ENCODE measurements at places on chromosomes 6 and 20.

- DNase-seq, result no peak
These were observed 122.4 kb downstream of the IPCEF1 start for GRCh38 chr6:154234019-154234772.

DNA sequence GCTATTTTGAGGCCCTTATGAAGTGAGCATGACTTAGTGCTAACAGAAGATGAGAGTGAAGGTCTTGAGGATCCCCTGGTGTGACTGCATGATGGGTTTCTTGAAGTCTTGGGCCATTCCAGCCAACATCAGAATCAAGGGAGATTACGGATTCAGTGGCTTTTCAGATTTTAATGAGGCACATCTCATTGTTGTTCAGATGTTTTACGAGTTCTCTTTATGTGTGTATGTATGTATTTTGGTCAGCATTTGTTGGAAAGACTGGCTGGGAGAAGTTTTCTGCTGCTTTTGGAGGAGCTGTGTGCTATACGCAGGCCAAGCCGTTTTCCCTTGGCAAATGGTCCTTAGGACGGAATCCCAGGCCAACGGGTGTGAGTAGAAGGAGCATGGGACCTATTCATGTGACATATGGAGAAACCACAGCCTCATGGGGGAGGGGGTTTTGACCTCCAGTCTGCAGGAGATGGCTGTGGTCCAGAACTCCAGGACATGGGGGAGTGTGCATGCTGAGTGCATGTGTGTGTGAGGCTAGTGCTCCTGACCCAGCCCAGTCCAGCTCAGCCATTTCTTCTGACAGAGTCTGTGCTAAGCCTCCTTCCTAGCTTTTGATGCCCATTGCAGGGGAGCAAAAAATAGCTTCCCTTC lies 35.3 kb downstream of the CHMP4B start:
- no peak for DNase-seq

GRCh38 chr6:83546636-83547035 lies 34.3 kb downstream of the PRSS35 start:
- DNase-seq, result no peak

GRCh38 chr6:163232015-163232523 lies 182.4 kb upstream of the QKI start:
- no peak for DNase-seq

- DNase-seq, result no peak
These were observed 1.7 kb downstream of the SOD2 start for GRCh38 chr6:159691133-159691962.

- DNase-seq, result no peak
These were observed 7.0 kb downstream of the BPIFB2 start for GRCh38 chr20:33014336-33015113.

DNA sequence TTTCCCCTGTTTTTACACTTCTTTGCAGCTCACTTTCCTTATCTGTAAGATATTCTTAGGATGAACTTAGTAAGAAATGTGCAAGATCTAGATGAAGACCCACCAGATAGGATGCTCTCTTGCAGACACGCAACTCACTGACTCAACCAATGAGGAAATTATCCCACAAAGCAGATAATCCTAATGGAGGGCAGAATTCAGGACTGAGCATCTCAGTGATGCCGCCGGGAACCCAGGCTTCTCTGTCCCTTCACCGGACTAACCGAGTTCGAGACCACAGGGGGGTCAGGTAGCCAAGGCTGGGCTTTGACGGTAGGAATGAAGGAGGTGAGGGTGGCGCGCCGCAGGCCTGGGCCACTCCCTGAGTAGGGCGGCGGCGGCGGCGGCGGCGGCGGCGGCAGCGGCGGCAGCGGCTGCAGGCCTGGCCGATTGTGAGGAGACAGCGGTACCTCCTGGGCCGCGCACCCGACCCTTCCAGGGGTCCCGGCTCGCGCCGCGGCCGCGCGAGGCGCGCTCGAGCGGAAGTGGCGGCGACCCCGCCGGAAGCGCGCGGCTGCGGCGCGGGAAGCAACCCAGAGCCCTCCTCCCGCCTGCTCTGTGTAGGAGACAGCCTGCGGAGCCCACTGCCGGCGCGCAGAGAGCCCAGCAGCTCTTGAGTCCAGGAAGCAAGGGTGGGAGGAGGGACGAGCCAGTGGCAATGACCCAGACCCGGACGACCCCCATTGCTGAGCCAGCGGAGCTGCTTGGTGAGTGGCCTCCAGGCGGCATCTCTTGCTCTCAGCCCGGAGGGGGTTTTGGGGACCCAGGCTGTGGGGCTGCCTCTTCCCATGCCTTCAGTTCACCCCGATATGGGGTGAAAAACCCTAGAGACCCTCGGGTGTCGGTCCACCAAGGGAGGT lies at the start of gene KHDC1:
Gene KHDC1 (minus strand): TSS at position 526 of the 899 bp plus-strand sequence. CDS start 20,679 bp downstream, outside the sequence.
- peak; percentile 55 for DNase-seq

- no peak for DNase-seq
These were observed 93.5 kb downstream of the MAP3K7 start for GRCh38 chr6:90493332-90493731.

DNA sequence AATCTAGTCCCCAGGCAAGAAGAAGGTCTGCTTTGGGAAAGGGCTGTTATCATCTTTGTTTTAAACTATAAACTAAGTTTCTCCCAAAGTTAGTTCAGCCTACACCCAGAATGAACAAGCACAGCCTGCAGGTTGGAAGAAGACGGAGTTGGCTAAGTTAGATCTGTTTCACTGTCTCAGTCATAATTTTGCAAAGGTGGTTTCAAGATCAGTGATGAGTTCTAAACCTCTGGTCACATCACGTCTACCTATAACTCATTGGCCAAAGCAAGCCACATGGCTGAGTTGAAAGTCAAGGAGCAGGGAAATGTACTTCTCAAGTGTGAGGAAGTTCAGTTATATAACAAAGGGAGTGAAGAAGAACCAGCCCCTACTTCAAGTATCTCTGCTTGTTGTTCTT lies 50.5 kb upstream of the ECI2 start:
- no peak for DNase-seq

DNA sequence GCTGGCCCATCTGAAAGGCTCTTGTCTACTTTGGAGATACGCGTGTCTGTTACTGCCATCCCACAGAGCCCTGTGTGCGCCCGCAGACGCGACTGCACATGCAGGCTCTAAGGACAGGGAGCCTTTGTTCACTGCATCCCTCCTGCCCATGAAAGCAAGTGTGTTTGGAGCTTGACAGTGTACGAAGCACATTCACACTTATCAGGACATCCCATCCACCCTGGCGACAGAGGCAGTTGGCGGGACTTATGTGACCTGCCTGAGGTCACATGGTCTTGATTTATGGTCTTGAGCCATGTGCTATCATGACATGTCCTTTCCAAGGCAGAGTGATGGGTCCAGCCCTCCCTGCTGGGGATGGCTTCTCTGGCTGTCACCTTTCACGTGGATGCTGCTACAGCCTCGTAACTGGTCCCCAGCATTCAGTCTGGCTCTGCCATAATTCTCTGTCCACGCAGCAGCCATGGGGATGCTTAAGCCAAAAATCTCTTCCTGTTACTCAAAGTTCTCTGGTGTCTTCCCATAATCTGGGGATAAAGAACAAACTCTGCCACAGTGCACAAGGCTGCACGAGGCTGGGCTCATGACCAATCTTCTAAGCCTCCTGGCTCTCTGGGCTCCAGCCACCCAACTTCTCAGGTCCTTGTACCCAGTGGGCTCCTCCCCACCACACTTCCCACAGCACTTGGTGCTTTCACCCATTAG lies 36.3 kb upstream of the FAM83D start:
- DNase-seq, result no peak

GRCh38 chr6:99951016-99951805 lies 42.8 kb downstream of the MCHR2 start:
- no peak for DNase-seq

- DNase-seq, result peak; percentile 53
These were observed 79.8 kb upstream of the ARID1B start for GRCh38 chr6:156697225-156697830.

DNA sequence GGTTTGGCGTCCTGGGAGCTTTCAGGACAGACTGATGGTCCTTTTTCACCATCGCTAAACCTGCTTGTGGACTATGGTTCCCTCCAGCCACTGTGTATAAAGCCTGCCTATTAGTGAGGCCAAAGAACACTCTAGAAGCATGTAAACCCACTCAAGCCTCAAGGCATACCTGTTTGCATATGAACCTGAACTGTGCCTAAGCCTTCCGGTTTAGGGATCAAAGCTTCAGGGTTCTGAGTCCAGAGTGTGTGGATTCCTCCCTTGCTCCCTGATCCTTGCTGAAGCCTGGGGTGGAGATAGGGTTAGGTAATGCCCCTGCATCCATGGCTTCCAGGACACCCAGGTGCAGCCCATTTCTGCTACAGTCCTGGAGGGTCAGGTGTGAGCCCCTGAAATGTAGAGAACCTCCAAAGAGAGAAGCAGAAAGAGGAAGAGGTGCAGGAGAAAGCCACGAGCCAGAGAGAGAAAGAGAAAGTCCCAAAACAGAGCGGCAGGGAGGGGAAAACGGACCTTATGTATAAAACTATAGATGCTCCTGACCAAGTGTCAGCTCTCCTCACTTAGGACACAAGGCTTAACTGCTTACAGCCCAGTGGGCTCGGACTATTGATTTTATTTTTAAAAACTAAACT lies 93.3 kb downstream of the SCML4 start:
- no peak for DNase-seq

DNA sequence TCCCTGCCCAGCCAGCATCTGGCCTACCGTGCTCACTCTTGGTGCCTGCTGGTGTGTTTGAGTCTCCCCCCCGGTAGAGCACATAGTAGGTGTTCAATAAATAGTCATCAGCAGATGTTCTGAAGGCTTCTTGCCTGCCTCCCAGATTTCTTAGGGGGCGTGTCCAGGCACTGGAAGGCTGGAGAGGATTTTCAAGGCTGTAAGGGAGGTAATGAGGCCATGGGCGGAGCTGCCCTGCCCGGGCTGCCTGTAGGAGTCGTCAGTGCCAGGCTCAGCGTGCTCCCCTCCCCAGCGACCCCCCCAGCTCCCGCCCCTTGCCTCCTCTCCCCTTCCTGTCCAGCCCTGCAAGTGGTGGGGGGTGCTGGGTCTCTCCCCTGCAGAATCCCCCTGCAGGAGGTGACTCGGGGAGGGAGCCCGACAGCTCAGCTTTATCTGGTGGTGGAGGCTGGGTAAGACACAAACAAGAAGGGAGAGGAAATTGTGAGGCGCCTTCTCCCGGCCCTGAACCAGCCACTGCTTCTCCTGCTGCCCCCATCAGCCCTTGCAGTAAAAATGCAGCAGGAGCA lies 55.9 kb downstream of the BCAS4 start:
- no peak for DNase-seq

DNA sequence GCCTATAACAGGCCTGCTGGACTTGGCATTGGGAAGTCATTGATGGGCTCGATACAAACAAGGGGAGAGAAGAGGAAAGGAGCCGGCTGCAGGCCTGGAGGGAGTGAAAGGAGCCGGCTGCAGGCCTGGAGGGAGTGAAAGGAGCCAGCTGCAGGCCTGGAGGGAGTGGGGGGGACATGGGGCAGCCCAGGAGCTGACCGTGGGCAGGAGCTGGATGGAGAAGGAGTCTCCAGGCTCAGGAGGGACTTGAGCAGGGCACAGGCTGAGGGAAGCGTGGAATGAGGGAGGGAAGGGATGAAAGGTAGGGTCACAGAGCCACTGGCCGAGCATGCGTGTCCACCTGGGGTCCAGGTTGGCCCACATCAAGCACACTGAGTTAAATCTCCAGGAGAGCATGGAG lies 32.0 kb downstream of the RPP40 start:
- DNase-seq, result no peak

DNA sequence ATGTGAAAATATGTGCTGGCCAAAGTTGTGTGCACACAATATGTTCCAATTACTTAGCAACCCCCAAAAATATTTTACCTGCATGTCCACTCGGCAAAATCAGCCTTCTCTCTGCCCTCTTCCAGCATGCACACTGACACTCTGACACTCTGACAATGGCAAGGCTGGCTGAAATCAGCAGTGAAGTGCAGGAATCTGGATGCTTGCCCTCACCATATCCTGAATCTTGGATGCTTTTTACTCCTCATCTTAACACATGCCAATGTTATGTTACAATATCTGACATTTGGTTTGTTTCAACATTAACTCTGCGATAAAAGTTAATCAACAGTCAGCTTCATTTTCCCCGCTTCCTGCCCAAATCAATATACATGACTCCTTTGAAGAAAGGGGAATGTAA lies 203.2 kb downstream of the COL9A1 start:
- DNase-seq, result no peak

GRCh38 chr6:62146954-62147853 lies 138.8 kb downstream of the KHDRBS2 start:
- DNase-seq, result no peak

GRCh38 chr6:37570482-37571133 lies 70.9 kb upstream of the CCDC167 start:
- DNase-seq, result no peak

DNA sequence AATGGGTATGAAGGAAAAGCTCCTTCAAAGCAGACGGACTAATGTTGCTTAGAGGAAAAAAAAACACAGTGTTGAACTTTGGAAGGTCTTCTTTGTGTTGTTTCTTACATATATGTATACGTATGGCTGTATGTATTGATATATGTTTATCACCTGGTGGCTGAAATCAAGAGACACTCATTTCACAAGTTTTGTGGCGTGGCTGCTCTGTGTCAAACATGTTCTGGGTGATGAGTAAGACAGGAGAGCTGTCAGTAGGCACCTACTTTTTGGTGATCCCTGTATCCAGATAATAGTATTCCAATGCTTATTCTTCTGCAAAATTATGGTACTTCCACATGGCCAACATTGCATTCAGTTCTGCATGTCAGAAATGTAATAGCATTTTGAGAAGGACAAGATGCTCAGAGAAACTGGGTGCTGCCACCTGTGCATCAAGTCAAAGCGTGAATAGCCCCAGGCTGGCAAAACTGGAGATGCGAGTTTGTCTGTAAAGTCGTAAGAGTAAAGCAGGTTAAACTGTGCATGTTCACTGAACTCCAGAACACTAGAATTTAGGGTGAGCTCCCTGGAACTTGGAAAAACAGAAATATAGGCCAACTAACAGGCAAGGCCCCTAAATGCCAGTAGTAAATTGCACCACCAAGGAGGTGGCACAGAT lies 67.9 kb downstream of the ARMC2 start:
- no peak for DNase-seq

DNA sequence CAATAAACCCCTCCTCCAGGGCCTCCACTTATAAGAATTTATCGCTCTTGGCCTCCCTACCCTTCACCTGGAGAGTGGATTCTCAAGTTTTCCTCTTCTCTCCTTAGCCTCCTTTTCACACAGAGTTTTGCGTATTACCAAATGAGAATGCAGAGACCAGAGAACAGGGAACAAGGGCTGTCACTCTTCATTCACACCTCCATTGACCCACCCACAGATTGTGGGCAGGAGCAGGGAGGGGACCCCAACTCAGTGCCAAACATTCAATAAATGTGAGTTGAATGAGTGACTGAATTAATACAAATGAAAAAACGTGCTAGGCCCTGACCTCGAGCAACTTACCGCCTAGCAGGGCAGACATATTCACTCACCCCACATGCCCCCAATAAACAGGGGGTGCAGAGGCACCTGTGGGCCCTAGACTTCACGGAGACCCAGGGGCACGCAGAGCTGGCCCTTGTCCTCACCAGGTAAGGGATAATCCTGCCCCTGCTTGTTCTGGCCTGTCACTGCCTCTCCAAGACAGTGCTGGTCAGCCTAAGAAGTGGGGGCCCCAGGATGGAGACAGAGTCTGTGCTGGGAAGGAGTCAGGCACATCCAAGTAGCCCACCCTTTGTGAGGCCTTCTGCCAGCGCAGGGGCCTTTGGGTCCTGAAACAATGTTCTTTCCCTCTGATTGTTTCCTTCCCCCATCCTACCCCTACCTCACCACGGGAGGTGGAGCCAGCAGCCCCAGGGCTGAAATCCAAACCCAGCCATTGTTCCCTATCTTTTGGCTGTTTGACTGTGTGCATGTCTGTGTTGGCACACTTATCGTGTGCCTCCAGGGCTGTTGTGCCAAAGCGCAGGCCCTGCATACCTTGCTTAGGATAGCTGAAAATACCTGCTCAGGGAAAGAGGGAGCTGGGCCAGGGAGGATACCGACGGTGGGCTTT lies 8.4 kb upstream of the TJAP1 start:
- no peak for DNase-seq

- peak; percentile 29 for DNase-seq
These were observed 19.1 kb upstream of the CHMP4B start for GRCh38 chr20:33791959-33792597.

Data from stimulated activated naive B cell treated with anti-CD40 and anti-IgM and Interleukin-4, amounts not matched to agents 10 μg/mL and 1 μg/mL and 100 μg/mL, for 72 hours (primary cell).